ENCODE measurements at places on chromosomes 7 and 10. TPM values are rescaled to one million over a fixed set of nuclear protein-coding genes. Genes with fewer than 3 reads are reported as not detected.

The AKR1D1 gene
- total RNA-seq: not detected

The PON3 gene
- not detected for total RNA-seq

The ZNRF2 gene
- total RNA-seq: 12.2 TPM

The LIPF gene
- total RNA-seq: not detected

The PKD2L1 gene
- total RNA-seq: not detected

The FAM24B gene
- total RNA-seq: 48.2 TPM

The RAPGEF5 gene
- 0.06 TPM for total RNA-seq

Data from LHCN-M2 (cell line).